Activated T-helper 1 cell treated with Interleukin-2 at 50 U/mL for 16 hours (primary cell): ENCODE measurements at places on chromosomes 6 and 20.

DNA sequence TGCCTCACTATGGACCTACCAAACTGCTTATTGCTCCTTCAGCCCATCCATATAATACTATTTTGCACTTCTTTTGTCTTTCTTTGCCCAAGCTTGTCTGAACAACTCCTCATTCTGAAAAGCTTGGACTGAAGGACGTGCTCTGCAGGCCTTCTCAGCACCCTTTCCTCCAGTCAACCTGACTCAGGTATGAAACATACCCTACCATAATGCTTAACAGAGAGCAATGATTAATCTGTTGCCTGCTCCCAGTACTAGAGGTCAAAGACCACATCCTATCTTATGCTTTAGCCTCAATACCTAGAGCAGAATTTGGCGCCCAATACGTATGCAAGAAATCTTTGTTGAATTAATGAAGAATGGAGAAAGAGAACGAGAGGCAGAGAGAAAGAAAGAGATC lies 55.2 kb downstream of the ATXN1 start:
- DNase-seq, result no peak

- no peak for DNase-seq
Observed at GRCh38 chr6:15898693-15899092, 230.2 kb upstream of the MYLIP start.

DNA sequence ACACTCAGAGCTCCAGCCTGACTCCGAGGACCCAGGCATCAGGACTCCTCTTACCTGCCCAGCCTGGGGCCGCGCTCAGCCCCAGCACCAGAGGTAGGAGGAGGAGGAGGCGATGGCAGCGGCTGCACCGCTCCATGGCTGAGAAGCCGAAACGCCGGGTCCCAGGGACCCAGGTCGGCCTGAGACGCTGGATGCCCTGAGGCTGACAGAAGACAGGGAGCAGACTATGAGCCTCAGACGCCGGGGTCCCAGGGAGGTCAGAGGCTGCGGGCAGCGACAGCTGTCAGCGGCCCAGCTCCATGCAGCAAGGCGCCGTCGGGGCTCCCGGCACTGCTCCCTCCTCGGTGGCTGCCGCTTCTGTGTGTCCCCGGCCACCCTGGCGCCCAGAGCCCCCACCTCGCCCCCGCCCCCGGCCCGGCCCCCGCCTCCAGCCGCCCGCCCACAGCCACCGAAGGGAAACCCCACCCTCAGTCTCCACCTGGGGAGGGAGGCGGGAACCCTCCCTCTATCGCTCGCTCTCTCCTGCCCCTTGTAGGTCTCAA lies at the start of gene COL11A2:
COL11A2 (minus strand) TSS at position 363 of the 542 bp plus-strand sequence; CDS start at position 136, 227 bp downstream.
- no peak for DNase-seq

DNA sequence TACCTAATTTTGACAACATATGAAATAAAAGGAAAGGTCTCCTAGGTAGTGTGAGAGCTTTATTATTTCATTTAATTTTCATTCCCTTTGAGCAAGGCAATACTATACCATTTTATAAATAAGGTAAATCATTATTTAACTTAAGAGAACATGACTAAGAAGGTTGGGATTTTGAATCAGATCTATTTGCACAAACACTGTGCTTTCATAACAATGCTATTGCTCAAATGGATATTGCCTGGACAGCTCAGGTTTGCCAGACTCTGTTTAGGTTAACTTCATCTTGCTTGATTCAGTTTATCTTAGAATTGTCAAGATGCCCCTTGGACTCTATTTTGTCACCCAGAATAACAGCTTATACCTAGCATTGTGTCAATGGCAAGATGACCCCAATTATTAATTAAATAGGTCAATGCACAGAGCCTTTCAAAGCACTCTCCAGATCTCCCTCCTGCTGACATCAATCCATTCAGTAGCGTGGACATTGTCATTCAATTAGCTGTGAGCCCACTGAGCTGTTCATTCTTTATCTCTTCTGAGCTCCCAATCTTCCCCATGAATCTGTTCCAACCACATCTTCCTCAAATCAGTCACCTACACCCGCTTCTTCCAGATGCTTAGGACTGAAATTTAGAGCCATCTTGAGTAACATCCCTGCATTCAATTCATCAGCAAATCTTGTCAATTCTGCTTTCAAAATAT lies 42.1 kb upstream of the TMEM30A start:
- DNase-seq, result no peak

- peak; percentile 48 for DNase-seq
Observed at GRCh38 chr6:159098636-159099106, 53.9 kb upstream of the TAGAP start.

DNA sequence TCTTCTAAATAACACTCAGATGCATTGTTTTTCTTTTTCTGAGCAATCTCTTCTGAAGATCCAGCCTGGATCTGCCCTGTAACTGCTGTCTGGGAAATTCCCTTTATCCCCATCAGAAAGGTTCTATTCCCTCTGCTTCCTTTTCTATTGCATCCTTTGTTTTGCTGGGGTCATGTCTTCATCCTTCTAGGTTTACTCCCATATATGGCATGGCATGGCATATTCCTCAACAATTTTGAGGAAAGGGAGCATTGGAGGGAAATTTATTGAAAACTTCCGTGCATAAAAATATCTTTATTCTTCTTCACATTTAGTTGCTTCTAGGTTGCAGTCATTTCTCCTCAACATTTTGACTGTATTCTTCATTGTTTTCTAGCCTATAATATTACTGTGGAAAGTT lies 47.2 kb downstream of the ADGRF1 start:
- no peak for DNase-seq

DNA sequence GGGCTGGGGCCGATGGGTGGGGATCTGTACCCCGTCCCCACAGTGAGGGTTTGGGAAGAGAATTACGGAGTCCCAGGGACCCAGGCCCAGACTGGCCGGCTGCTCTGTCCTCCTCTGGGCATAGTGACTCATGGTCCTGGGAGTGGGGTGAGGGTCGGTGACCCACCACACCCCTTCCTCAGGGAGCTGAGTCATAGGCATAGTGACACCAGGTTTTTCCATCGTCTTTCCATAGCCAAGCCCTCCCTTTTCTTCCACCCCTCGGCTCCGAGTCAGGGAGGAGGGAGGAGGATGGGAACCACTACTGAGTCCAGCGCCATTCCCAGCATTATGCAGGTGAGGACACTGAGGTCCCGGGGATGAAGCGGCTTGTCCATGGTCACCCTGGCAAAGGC lies 8.9 kb downstream of the CYP21A2 start:
- DNase-seq, result no peak

DNA sequence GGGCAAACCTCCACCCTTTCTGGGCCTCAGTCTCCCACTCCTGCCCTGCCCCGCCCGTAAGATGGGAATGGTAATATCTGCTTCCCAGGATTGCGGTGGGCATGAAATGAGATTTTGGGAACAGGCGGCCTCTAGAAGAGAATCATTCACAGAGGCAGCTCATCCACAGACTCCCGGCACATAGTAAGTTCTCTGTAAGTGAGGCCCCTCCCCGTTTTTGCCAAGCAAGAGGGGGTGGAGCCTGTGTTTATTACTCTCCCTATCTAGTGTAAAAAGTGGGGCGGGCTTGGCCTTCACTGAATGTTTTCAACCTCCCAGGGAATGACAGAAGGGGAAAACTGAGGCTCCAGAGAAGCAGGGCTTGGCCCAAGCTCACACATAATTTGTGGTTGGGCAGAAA lies 20.0 kb downstream of the SUN5 start:
- no peak for DNase-seq

DNA sequence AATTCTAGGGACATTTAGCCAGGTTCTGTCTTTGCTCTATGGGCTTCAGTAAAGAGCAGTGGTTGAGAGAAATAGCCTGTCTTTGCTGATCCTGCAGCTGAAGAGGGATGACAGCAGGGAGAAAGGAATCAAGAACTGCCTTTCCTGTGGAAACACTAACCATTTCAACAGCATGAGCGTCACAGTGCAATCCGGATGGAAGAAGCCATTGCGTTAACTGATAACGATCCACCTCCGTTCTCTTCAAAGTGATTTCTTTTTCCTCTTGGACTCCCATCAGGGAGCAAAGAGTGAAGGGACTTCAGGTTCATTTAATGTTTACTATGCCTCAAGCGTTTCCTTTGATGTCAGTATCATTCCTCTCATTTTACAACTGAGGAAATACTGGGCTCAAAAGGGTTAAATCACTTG lies 35.2 kb upstream of the EEF1E1 start:
- no peak for DNase-seq
